Fibroblast of skin of back (primary cell): ENCODE measurements at places on chromosomes 3 and 15.

DNA sequence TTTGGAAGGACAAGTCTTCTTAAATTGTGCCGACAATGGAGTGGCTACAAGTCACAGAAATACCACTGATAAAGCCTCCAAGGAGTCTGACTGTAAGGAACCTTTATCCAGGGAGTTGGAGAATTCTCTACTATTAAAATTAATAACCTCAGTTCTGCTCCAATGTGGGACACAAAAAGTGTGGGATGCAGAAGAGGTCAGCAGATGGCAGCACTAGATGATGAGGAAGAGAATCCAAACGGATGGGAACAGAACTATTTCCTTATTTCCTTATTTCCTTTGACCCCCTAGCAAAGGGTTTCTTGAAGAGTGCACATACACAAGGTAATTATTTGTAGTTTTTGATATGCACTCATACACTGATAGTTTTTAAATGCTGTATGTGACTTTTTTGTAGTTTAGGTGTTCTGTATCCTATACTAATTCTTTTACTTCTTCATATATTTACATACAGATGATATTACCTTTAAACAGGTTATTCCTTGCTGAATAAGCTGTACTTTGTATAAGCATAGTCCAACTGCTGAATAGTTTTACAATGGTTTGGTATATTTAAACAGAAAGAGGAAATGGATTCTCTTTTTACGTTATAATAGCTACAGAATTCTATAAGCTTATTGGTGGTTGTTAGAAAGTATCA is 25.6 kb upstream of the NLGN1 start:
- peak; percentile 47 for DNase-seq

GRCh38 chr3:141476033-141476432 is 10.8 kb upstream of the RASA2 start:
- DNase-seq, result no peak

GRCh38 chr3:94159062-94159828 is 96.4 kb downstream of the NSUN3 start:
- peak; percentile 44 for DNase-seq

GRCh38 chr3:122975163-122975923 is 52.2 kb downstream of the SEMA5B start:
- DNase-seq, result peak; percentile 50

GRCh38 chr3:168097381-168097780 is 1.7 kb upstream of the GOLIM4 start:
- no peak for DNase-seq

DNA sequence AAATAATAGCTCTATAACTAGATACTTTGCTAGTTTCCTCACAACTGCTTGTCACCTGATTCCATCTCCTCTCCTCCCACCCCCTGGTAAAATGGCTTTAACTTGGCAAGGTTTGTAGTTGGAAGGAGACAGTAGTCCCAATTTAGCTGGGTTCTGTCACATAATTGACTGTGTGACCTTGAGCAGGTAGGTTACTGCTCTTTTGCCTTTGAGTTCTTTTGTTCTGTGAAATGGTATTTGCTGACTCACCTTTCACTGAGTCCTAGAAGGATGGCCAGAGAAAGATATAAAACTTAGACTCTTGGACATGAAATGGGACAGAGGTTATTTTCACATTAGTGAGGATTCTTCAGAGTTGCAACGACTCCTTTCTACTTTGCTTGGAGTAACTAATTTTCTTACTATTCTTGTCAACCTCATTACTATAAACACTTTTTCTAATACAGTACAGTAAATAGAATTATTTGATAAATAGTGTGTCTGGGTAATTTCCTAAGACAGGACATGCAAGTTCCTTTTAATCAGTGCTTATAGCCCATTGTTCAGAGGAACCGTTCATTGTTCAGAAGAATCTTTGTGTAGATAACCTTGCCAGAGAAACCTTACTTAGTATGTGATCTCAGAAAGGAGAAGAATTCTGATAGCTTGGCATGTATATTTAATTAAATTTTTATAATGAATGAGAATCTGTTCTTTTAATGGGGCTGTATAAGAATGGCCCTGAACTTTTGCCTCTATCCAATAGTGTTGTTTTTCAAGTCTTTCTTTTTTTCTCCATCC is 14.3 kb downstream of the AKAP13 start:
- DNase-seq, result no peak

DNA sequence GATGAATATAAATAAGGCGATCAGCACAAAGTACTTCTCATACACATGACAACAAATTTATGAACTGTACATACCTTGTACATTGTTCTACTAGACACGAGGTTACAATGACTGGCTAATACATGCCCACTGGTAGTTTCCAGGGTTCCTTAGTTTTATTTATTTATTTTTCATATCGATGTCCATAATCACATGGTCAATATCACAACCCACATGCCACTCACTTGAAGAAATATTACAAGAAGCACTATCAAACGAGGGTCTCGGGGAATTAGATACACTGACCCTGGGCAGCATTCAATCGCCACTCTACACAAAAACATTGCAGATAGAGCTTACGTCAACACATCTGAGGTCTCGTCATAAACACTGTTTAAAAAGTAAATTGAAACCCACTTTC is 21.2 kb upstream of the WNT5A start:
- no peak for DNase-seq

- no peak for DNase-seq
Observed at GRCh38 chr3:674116-674515, 418.7 kb upstream of the CNTN6 start.

DNA sequence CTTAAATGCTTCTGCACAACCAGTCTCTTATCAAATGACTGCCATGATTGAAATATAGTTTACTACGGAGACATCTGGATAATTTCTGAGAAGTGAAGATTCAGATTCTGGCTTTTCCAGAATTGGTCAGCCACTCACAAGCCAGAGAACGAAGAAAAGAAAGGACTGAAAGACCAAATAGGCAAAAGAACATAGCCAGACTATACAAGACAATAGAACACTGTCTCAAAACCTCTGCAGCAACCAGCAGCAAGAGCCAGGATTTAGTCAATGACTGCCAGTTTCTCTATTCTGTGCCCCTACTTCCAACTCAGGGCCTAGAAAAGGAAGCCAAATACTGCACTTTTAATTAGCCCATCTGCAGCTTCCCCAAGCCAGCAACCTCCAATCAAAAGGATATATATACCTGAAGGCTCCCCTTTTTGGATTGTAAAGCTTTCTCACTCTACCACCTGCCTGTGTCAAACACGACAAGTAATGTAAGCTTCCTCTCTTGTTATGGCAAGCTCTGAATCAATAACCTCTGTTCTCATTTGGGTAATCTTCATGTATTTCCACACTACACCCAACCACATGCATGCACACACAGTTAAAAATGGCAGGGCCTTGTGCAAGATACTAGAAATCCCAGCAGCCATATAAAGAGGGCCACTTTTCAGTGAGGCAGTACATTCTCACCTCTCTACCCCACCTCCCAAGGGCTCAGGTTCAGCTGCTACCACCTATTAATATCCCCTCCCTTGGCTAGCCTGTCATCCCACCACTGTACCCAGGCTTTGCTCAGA is 97.1 kb downstream of the ERC2 start:
- DNase-seq, result no peak

- no peak for DNase-seq
Observed at GRCh38 chr3:72738752-72739530, 109.3 kb downstream of the SHQ1 start.

GRCh38 chr3:153591561-153592245 is 429.7 kb downstream of the RAP2B start:
- DNase-seq, result no peak

GRCh38 chr15:67741308-67741707 is 84.0 kb upstream of the SKOR1 start:
- peak; percentile 40 for DNase-seq

DNA sequence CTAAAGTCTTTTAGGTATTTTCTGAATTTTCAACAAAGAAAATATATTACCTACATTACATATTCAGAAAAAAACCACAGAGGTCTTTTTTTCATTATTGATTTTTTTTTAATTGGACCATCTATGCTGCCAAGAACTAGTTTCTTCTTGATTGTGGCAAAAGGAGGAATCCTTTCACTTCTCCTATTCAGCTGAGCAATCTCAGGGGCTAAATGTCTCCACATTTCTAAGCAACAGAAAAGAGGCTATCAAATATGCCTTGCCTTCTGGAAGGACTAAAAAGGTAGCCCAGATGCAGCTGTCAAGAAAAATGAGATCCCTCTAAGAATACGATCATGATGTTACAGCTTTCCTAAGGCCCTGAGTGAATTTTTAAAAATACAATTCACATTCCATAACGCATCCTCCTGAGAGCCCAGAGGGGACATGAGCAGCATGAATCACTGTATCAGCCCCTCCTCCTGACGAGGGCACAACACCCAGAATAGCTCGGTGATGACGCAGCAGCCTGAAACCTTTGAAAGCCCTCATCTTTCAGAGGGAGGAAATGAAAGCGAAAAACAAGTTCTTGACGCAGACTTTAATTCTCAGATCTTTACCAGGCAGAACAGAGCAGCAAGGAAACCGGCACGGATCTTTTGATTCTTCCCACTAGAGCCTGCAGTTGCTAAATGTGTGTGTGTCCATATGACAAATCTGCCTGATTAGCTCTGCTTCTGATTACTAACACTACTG is 24.6 kb downstream of the RUBCN start:
- peak; percentile 99 for DNase-seq

GRCh38 chr3:148075771-148076716 is 621.7 kb upstream of the AGTR1 start:
- DNase-seq, result peak; percentile 72

DNA sequence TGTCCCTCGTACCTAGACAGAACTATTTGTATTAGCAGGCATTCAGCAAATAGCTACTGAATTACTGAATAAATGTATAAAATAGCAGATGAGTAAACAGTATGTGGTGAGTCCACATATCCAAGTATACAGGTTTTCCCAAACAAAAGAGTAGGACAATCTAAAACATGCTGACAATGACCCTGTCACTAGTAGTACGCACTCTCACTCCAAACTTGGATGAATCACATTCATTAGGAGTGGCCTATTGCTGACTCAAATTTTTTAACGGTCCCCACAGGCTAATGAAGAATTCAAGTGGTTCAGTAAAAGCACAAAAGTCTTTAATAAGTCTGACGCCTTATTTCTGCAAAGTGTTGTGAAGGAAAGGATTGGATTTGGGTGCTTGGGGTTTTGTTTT is 449.3 kb upstream of the THBS1 start:
- DNase-seq, result peak; percentile 80

GRCh38 chr3:17753632-17753992 is 11.2 kb upstream of the TBC1D5 start:
- no peak for DNase-seq

GRCh38 chr3:190192087-190192486 is 71.4 kb upstream of the P3H2 start:
- no peak for DNase-seq

- DNase-seq, result peak; percentile 6
Observed at GRCh38 chr3:151171145-151171757, 31.8 kb downstream of the GPR171 start.

DNA sequence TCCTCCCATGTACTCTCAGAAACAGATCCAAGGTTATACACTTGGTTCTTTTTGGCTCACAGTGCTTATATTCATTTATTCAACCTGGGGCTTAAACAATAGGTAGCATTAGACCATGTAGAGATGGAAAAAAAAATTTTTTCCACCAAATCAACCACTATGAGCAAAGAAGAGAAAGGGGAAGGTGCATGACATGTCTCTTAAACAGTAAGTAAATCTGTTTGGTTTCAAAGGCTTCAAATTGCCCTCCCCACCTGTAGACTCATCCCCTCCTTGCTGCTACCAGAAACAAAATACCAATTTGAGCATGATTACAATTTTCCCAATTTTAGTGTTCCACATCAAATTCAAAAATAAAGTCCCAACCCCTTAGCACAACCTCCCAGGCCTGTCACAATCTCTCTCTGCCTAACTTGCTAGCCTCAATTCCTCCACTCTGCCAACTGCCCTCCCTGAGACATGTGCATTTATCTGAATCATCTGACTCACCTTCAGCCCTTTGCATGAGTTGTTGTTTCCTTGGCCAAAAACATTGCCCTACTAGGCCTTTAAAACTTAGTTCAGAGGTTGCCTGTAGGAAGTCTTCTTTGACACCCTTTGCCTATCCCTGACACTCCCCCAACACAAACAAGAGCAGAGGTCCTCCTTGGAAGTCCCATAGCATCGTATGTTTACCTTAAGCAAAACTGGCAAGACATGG is 30.3 kb upstream of the TSC22D2 start:
- no peak for DNase-seq

- no peak for DNase-seq
Observed at GRCh38 chr3:111720681-111721380, 125.7 kb upstream of the ZBED2 start.

DNA sequence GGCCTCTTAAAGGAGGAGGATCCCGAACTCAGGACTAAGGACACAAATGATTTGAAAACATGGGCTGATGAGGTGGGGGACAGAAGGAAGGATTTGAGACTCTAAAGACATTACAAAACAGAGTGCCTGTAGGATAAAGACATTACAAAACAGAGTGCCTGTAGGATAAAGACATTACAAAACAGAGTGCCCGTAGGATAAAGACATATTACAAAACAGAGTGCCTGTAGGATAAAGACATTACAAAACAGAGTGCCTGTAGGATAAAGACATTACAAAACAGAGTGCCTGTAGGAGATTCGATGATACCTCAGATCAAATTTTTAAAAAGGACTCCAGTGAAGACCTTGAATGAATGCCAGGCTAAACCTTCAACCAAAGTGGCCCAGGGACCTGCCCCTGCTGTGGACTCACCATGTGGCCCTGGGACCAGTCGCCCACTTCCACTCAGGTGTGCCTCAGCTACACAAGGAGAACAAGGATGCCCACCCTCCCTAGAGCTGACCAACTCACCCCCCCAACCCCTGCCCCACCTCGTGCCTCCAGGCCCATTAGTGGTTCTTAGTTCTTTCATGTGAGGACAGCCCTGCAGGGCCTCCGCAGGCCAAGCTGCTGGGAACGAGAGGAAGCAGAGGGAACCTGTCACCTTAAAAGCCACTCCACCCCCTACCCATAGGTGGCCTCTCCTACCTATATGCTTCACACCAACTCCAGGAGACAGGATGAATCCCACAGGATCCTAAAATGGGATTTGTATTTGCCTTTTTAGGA is 59.8 kb downstream of the SH3BP5 start:
- DNase-seq, result no peak

DNA sequence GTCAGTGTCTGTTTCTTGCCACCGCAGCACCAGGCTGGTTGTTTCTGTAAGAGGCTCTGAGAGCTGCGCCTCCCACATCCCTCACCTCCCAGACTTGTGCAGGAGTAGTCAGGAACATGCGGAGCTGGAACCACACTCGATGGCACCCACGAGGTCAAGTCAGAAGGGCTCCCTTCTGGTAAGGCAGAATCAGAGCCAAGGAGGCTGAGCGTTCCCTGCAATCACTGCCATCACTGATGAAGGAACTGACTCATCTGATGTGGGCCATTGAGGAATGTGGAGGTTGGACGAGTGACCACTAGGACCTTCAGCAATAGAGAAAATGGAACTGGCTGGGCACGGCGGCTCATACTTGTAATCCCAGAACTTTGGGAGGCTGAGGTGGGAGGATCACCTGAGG is 35.7 kb upstream of the BLM start:
- DNase-seq, result peak; percentile 88

- DNase-seq, result no peak
Observed at GRCh38 chr3:146178006-146178689, 17.2 kb upstream of the PLOD2 start.
